ENCODE measurements at places on chromosomes 13 and 19.

- peak; percentile 38 for DNase-seq
These were observed 20.3 kb downstream of the LGALS16 start for GRCh38 chr19:39676004-39676403.

GRCh38 chr19:49637821-49638738 lies 1.9 kb downstream of the RRAS start:
- DNase-seq, result no peak

GRCh38 chr13:72141855-72142519 lies 275.0 kb upstream of the DACH1 start:
- no peak for DNase-seq

DNA sequence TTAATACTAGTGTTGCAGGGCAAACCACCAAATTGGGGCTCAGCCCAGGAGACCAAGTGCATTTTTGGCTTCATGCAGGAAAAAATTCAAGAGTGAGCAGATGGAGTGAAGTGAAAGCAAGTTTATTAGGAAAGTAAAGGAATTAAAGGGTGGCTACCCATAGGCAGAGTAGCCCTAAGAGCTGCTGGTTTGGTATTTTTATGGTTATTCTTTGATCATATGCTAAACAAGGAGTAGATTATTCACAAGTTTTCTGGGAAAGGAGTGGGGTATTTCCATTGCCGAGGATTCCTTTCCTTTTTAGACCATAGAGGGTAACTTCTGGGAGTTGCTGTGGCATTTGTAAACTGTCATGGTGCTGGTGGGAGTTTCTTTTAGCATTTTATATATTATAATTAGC lies 459.0 kb downstream of the KLF5 start:
- no peak for DNase-seq

GRCh38 chr13:34805347-34805746 lies 136.7 kb upstream of the NBEA start:
- DNase-seq, result no peak

- DNase-seq, result no peak
These were observed 330.2 kb downstream of the KLF12 start for GRCh38 chr13:73803997-73804396.

- DNase-seq, result no peak
These were observed 199.6 kb downstream of the UQCRFS1 start for GRCh38 chr19:29013325-29013724.

DNA sequence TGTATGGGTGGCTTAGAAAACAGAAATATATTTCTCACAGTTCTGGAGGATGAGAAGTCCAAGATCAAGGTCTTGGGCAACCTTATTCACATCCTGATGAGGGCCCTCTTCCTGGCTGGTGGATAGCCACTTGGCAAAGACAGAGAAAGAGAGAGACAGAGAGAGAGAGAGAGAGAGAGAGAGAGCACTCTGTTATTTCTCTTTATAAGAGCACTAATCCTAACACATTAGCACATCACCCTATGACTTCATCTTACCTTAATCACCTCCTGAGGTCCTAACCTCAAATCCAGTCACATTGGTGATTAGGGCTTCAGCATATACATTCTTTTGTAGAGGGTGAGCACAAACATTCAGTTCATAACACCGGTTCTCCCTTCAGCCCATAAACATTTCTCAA lies 430.3 kb downstream of the EFNB2 start:
- no peak for DNase-seq

- DNase-seq, result no peak
These were observed 79.5 kb upstream of the MYO16 start for GRCh38 chr13:108549934-108550333.

GRCh38 chr13:31891472-31891871 lies 140.1 kb upstream of the FRY start:
- no peak for DNase-seq

DNA sequence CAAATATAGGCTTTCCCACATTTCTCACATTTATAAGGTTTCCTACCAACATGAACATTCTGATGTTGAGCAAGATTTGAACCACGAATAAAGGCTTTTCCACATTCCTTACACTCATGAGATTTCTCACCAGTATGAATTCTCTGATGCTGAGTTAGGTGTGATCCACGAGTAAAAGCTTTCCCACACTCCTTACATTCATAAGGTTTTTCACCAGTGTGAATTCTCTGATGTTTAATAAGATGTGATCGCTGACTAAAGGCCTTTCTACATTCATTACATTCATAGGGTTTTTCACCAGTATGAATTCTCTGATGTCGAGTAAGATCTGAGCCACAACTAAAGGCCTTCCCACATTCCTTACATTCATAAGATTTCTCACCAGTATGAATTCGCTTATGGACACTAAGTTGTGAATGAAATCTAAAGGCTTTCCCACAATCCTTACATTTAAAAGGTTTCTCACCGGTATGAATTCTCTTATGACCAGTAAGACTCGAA lies 19.0 kb downstream of the ZNF790 start:
- no peak for DNase-seq

DNA sequence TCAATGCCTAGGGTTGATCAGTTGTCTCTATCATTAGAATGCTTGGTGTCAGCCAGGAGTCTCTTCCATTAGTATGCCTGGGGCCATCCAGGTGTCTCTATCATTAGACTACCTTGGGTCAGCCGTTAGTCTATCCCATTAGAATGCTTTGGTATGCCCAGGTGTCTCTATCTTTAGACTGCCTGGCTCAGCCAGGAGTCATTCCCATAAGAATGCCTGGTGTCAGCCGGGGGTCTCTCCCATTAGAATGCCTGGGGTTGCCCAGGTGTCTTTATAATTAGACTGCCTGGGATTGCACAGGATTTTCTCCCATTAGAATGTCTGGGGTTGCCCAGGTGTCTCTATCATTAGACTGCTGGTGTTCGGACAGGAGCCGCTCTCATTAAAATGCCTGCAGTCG lies 1442.9 kb downstream of the UQCRFS1 start:
- no peak for DNase-seq

- no peak for DNase-seq
These were observed 78.2 kb downstream of the C13orf42 start for GRCh38 chr13:51032831-51033230.

GRCh38 chr13:49246850-49247642 lies 679 bp upstream of the CDADC1 start:
- DNase-seq, result no peak

DNA sequence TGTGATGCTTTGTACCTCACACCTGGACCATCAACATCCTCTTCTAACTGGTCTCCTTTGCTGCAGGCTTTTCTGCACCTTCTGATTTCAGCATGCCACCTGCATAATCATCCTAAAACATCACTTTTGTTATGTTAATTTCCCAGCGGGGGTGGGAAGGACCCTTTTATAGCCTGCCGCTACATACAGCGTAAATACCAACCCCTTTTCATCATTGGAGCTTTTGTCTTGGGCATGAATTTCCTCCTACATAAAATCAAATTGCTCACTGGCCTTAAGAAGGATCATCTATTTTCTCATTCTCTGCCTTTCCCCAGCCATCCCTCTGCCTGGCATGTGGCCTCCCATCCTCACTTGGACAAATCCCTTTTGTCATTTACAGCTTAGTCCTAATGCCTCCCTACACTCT lies 124.7 kb downstream of the RBM26 start:
- no peak for DNase-seq

DNA sequence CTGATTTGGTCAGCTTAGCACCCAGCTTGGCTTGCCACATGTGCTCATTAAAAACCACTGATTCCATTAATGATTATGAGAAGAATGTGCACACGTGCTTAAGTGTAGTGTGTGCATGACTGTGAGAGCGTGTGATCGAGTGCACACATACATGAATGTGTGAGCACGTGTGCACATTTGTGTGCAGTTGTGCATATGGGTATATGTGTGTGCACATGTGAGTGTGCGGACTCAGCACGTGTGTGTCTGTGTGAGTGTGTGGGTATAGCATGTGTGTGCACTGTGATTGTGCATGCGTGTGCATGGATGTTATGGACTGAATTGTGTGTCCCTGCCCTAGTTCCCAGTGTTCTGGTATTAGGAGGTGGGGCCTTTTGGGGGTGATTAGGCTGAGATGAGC lies 202.1 kb upstream of the ZNF536 start:
- DNase-seq, result no peak

DNA sequence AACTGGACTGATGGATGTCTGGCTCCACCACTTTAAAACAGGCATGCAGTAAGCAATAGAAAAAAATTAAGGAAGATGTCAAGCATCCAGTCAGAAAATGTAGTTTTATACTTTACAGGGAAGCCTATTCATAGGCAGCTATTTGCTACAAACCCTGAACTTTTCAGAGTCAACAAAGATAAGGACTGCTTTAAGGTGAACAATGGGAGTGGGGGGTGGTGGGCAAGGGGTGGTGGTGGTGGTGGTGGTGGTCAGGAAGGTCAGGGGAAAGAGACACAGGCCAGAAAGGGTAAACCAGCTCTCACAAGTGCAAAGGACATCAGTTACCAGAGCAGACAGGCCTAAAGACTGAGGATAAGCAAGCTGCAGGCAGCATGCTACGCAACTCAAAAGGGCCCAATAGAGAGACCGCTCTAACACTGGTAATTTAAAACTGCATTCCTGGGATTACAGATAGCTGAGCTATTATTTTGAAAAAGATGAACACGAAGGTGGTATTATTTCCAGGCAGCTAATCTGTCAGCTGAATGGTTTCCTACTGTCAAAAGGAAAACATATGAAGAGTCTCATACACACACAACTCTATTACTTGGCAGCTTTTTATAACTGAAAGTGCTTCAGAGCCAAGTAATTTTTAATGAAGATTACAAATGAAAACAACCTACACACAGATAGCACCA lies 14.8 kb downstream of the BRD4 start:
- DNase-seq, result no peak

DNA sequence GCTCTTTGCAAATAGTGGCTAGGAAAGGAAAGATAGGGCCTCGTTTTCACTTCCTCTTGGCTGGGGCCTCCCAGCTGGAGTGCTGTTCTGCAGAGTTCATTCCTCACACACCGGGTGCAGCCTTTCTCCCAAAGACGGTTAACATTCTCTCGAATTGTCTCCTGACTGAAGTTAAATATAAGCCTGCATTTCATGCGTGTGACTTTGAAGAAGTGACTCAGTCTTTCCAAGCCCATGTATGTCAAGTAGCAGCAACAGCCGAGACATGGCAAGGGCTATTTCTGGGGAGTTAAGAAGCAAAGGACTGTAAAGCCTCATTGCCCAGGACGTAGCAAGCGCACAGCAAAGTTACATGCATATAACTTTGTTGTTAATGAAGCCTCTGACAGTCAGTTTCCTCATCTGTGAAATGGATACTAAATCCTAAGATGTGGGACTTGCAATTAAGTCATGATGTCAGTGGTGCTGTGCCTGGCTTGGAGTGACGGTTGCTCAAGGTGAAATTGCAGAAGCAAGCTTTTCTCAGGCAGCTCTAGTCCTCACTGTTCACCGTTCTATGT lies 502.4 kb downstream of the MYO16 start:
- no peak for DNase-seq

DNA sequence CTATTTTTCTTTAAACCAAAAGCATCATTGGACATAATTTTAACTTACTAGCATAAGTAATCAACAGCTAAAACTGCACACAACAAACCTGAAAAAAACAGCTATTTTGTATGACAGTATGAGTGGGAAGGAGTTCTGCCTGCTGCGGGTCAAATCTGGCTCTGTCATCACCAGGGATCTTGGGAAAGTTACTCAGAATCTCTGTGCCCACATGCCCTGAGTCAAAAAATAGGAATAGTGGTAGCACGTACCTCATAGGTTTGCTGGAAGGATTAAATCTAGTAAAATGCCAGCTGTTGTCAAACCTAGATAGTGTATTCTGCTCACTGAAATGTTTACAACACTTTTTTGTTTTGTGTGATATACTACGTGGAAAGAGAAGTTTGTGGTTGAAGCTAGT lies 1.1 kb downstream of the CLN5 start:
- DNase-seq, result no peak

DNA sequence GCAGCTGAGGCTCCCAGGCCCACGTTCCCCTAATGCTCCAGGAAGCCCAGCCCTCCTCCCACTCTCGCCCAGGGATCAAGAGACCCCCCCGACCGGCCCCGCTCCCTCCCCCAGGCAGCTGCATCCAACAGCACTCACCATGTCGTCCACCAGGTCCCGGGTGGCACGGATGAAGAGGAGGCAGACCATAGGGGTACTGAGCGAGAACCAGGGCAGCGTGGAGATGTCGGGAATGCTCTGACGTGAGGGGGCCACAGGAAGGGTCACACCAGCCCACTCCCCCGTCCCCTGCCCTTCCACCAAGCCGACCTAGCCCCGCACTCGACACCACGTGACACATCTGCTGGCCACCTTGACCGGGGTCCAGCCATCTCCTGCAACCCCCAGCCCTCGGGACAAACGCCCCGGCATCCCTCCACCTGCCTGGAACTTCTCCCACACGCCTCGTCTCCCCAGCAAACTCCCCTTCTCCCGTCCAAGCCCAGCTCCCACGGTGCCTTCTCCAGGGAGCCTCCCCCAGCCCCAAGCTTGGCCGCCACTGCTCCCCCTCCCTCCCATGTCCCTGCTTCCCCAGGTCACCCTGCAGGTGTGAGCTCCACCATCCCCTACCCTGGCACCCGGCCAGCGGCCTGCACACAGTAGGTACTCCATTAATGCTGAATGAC lies 4.9 kb downstream of the ATP8B3 start:
- no peak for DNase-seq

- peak; percentile 91 for DNase-seq
These were observed 8.4 kb downstream of the ZNF808 start for GRCh38 chr19:52535771-52536447.

- no peak for DNase-seq
These were observed 10.3 kb upstream of the CNFN start for GRCh38 chr19:42400404-42400803.

DNA sequence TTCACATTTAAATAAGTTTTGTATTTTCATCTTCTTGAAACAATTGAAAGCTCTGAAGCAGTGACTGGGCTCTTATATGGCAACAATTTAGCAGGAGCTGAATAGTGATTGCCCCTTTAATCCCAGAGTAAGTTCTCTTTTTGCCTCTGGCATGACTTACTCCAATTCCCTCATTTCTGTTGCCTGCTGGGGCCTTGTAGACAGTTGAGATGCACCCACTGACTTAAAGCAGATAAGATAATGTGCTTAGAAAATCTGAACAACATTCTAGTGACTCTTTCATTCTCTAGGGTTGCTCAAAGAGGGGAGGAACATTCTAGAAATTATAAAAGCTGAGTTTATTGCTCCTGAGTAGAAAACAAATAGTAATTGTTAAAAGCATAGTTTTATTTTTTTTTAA lies 52.8 kb downstream of the AKAP11 start:
- no peak for DNase-seq

DNA sequence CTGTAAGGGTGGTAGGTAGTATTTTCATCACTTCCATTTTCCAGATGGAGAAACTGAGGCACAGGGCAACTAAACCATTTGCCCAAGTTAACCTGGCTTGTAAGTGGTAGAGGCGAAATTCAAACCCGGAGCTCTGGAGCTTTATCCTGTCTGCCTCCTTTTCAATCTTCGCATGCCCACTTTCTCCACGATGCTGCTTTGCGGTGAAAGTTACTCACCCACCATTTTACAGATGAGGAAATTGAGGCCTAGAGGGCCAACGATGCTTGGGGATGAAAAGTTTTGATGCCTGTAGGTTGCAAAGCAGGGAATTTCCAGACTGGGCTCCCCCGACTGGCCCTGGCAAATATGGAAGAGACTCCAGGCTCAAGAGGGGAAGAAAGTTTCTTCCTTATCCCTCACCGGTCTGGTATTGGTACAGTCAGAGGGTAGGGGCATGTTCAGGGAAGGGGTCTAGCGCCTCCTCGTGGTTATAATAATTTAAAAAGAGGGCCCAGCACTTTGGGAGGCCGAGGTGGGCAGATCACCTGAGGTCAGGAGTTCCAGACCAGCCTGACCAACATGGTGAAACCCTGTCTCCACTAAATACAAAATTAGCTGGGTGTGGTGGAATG lies 1.9 kb upstream of the SH2D3A start:
- DNase-seq, result no peak

- DNase-seq, result peak; percentile 52
These were observed 76.2 kb upstream of the TNFSF11 start for GRCh38 chr13:42497798-42498197.

GRCh38 chr13:45718063-45718462 lies 15.9 kb downstream of the CBY2 start:
- DNase-seq, result no peak
